Stimulated activated CD8-positive, alpha-beta memory T cell treated with anti-CD3 and anti-CD28 coated beads, Interleukin-15, amount 100 ng/mL, for 4 hours (primary cell): ENCODE measurements at places on chromosomes 5 and 9.

GRCh38 chr9:104686081-104686480 lies 8.2 kb upstream of the OR13D1 start:
- DNase-seq, result no peak

GRCh38 chr9:72873456-72873855 lies 79.4 kb downstream of the ALDH1A1 start:
- DNase-seq, result no peak

GRCh38 chr5:179870403-179870903 lies 11.8 kb upstream of the MRNIP start:
- no peak for DNase-seq

DNA sequence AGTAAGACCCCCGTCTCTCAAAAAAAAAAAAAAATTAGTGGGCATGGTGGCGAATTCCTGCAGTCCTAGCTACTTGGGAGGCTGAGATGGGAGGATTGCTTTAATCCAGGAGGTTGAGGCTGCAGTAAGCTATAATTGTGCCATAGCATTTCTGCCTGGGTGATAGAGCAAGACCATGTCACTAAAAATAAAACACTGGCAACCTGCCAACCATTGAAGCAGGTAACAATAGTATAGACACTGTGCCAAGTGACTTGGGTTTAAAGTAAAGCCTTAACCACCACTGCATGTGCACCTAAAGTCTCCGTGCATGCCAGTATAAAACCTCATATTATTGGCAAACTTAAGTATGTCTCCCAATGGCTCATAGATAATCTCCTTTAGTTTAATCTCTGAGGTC lies 3.4 kb upstream of the APBA1 start:
- no peak for DNase-seq

DNA sequence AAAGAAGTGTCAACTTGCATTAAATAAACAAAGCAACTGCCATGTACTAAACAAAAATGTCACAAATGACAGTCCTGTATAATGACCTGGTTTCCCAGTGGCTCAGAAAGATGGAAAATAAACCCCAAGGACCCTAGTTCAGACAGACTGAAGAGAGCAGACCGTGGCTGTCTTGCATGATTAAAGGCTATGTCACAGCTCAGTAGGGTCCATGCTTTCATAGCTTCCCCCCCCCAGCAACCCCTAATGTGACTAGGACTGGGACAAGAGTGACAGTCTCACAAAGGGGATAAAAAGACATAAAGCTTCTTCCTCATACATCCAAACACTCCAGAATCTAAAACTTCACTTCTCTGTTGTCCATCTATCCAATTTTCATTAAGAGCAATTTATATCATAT lies 113.6 kb downstream of the NR6A1 start:
- no peak for DNase-seq

DNA sequence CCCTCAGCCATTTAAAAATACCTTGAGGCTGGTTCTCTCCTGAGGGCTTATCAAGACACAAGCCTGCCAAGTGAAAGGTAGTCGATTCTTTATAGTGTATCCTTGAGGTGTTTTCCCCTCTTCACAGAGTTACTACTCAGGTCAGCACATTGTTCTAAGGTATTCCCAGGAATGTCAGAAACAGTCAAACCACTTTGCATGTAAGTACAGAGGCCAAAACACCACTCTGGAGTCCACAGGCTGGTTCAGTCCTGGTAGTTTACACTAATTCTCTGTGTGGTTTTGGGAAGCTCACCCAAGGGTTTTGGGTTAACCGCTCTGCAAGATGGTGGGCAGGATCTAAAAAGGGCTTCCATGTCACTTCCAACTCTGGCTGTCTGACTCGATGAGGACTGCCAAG lies 162.3 kb upstream of the PPP2R2B start:
- DNase-seq, result no peak

GRCh38 chr5:142726188-142726731 lies 40.4 kb upstream of the FGF1 start:
- no peak for DNase-seq

DNA sequence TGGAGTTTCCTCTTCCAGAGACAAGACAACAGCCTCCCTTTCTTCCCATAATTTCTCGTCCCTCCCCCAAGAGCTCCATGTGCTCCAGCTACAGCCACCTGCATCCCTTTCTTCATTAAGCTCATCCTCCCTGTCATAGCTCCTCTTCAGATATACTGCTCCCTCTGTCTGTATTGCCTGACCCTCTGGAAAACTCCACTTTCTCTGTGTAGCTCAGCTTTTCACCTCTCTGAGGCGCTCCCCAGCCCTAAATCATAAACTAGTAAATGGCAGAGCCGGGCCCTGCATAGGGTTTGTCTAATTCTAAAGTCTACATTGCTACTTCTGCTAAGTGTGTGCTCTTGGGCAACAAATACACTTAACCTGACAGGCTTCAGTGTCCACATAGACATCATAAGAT lies 8.8 kb upstream of the PLIN2 start:
- DNase-seq, result no peak

GRCh38 chr5:140181525-140181924 lies 6.5 kb downstream of the CYSTM1 start:
- DNase-seq, result no peak
